Effector memory CD8-positive, alpha-beta T cell (primary cell): ENCODE measurements at places on chromosomes 5 and 9.

- DNase-seq = no peak
Observed at GRCh38 chr5:95836544-95836943, 14.0 kb upstream of the GLRX start.

DNA sequence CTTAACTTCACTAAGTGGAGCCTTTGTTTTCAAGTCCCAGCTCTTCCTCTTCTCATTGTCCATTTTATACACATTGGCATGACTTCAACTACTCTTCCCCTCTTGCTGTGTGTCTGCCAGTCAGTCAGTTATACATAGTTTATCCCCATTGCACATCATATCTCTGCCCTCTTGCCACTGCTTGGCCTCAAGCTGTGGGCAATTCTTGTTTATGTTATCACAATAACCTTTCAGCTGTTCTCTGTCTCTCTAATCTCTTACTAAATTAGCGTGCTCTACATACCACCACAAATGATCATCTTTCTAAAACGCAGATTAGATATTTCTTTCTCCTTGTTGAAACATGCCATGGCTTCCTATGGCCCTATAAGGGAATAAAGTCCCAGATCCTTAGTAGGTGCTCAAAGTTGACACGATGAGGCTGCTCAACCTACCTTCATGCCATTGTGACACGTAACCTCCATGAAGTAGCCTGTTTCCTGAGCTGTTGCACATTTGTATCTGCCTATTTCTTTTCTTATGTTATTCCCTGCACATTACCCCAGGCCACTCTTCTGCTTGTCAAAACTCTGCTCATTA lies 239.3 kb downstream of the GAS1 start:
- DNase-seq = no peak

- DNase-seq = no peak
Observed at GRCh38 chr9:26356491-26356890, 536.1 kb downstream of the CAAP1 start.

- no peak for DNase-seq
Observed at GRCh38 chr9:16100537-16101091, 547.8 kb downstream of the CCDC171 start.

- no peak for DNase-seq
Observed at GRCh38 chr5:43773478-43773844, 170.5 kb downstream of the NNT start.

DNA sequence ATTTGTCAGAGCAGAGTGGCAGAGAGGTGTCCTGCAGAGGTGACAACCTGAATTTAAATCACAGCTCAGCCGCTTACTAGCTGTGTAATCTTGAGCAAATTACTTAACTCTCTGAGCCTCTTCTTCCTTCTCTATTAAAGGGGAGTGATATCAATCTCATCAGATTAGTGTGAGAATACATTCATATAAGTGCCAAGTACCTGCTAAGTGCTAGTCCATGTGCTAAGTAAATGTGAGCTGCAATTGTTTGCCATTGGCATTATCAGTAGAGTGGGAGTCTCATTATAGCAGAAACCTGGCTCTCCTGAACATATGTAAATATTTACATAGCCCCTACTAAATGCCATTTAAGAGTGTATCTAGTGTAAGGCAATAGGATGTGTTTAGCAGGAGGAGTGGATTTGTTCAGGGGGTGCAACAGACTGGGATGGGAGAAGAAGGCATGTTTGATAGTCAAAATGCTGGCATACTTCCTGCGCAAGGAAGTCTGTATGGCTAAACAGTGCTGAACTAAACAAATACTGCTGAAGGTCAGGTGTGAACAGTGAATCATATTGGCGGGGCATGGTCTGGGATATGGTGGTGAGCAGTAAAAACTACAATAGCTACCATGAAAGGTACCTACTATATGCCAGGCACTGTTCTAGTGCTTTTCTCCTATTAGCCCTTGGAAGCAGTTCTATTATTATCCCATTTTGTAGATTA lies 74.5 kb downstream of the F2RL2 start:
- DNase-seq = no peak

DNA sequence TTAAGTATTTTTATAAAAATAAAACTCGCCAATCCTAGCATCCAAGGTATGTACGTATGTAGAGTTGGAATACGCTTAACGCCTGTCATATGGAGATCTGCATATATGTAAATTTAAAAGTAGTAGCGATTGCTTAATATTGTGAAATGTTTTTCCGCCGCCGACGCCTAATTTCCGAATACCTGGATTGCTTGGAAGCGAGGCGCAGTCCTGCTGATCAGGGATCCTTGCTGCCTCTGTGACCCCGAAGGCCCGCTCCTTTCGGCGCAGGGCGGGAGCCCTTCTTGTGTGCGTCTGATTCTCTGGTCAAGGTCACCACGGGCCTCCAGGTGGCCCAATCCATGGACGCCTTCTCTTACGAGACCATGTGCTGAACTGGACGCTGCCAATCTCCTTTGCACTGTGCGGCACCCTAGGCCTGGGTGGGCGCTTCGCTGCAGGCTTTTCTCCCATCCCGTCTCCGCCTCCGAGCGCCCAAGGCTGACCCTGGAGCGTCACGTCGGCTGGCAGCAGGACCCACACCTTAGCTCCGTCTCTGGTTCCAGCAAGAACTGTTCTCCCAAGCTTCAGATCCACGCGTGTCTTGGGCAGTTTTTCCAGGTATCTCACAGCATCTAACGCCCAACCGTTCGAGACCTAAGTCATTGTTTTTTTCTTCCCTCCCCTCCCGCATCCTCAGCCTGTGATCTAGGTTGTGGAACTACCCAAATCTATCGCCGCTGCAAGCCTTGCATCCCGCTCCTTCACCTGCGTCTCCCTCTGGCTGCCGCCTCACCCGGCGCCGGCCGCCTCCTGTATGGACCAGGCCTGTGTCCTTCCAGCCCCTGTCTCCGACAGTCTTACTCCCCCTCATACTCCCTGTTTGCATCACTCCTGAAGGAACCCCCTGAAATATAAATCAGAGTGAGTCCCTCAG lies 3.6 kb upstream of the TRIM41 start:
- DNase-seq = no peak

GRCh38 chr5:109739741-109740728 lies 50.3 kb downstream of the MAN2A1 start:
- DNase-seq = no peak

DNA sequence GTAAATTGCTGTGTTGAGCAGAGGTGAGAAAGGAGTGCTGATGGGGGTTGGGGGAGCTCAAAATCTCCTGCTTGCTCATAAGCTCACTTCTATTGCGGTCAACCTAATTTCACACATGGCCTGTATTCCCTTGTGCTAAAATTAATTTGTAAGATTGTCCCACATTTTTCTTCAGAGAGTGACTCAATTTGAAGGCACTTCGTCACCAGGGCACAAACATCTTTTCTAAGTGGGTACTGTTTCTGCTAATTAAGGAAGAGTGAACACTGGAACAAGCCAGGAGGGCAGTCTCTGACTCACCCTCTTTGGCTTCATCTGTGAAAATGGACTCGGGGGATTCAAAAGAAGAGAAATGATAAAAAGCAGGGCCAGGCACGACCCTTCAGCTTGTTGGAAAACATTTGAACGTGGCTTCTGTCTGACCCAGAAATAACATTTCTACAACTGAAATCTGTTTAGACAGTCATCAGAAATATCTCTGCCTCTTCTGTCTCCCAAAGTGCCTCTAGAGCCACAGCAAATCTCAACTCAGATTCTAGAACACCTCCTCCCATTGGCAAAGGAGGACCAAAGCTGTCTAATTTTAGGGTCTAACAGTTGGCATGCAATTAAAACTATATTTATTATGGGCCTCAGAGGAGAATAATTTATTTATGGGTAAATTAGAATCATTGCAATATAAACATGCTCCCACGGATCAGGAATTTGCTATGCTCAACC lies 49.8 kb downstream of the FEM1C start:
- no peak for DNase-seq

- no peak for DNase-seq
Observed at GRCh38 chr5:131996210-131997025, 15.0 kb downstream of the ACSL6 start.

DNA sequence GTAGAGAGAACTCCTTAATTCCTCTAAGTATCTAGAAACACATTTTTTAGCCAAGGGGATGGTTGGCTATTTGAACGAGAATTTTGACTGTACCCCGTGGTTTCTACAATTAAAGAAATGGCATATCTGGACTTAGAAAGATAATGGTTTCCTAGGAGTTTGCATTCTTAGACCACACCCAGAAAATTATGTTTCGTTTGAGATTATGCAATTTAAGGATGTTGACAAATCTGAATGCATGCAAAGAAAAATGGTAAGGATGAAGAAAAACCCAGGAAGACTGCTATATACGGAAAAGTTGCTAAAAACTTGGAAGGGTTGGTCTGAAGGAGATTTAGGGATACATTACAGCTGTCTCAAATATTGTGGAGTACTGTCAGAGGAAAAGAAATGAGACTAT lies 538.5 kb upstream of the WWC1 start:
- DNase-seq = no peak

DNA sequence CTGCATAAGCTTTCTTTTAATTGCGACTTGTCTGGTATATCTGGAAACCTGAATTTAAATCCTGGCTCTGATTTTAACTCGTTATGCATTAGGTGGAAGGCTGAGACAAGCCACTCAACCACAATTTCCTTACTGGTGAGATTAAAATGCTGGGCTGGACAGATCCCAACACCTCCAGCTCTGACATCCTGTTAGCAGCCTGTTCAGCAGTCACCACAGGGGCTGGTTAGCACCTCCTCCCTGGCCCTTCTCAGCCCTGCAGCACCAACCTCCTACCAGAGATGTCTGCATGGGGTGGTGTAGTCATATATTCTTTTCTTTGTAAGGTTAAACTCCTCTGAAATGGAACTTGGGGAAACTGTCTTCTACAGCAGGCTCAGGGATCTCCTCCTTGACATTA lies 156.5 kb upstream of the NFIL3 start:
- DNase-seq = no peak

- DNase-seq = no peak
Observed at GRCh38 chr5:66643387-66643786, 47.2 kb downstream of the MAST4 start.
